Mesothelial cell of epicardium (in vitro differentiated cells): ENCODE measurements at places on chromosomes 12 and 14.

GRCh38 chr12:31599053-31599452 is 8.1 kb upstream of the DENND5B start:
- H3K27me3 ChIP-seq, result no peaks in the 10 kb centered on the region
- H3K36me3 ChIP-seq, result no peaks in the 10 kb centered on the region
- H3K4me3 ChIP-seq, result no peak overlapping the region

DNA sequence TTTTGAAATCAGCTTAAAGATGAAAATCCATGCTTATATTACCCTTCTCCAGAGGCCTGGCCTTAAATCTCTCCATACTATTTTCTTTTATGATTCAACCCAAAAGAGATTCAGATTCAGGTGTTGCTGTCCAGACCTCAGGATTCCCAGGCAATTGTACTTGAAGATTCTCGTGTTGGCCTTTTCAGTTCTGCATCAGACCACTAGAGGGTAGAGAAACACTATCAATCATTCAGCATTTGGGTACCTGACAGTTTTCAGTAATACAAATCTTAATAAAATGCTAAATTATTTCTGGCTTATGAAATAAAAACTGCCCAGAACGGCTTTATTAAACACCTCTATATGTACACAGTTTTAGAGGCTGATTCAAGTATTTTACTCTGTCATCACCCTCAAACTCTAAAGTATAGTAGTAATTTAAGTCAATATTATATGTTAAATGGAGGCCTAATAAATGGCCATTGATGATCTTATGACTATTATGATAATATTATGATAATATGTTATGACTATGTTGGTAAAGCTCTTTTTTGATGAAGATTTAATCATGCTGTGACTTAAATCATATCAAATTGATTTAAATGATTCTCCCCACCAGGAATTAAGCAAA is 301.1 kb downstream of the DUSP6 start:
- no peak for DNase-seq
- peaks cover 3% of the 10 kb centered on the region for H3K4me1 ChIP-seq
- H3K36me3 ChIP-seq, result peaks cover 4% of the 10 kb centered on the region
- no peak overlapping the region for H3K27ac ChIP-seq
- no peak overlapping the region for H3K4me3 ChIP-seq

DNA sequence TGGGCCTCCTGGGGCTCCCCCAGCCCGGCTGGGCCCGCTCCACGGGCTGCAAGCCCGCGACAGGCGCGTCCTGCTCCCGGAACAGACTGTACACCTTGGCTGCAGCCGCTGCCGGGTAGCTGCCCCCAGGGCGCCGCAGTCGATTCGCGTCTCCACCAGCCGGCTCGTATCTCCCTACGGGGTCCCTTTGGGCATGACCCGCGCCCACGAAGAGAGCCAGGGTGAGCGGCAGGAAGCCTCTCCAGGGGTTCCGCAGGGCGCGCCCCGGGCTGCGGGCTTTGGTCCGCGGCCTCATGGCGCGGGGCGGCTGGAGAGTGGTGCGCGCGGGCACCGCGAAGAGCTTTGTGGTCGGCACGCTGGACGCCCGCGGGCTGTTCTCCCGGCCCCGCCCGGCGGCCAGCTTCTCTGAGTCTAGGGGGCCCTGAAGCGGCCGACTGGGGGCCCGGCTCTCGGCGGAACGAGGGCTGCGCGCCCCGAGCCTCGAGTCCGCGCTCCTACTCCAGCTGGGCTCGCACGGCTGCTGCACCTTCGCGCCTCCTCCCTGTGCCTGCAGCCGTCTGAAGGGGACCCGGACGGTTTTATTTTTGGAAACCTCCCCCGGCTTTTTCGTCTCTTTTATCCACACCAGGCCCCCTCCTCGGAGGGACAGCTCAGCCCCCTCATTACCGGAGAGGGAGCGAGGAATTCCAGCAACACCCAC is at the start of gene LTBP2:
TSS of gene LTBP2 (minus strand) at position 588 of the 700 bp plus-strand sequence. CDS start at position 295, 293 bp downstream.
- H3K36me3 ChIP-seq, result no peaks in the 10 kb centered on the region
- peak within 1 kb of the TSS; percentile 65 for H3K4me3 ChIP-seq
- H3K4me1 ChIP-seq, result no peaks in the 10 kb centered on the region
- peaks cover 65% of the 10 kb centered on the region for H3K27me3 ChIP-seq
- no peak within 1 kb of the TSS for H3K27ac ChIP-seq

GRCh38 chr14:79111987-79112501 is 941.9 kb downstream of the NRXN3 start:
- H3K4me1 ChIP-seq, result peaks cover 15% of the 10 kb centered on the region
- no peak for DNase-seq
- peaks cover 1% of the 10 kb centered on the region for H3K27me3 ChIP-seq
- peak overlapping the region; percentile 31 for H3K27ac ChIP-seq
- no peaks in the 10 kb centered on the region for H3K36me3 ChIP-seq

- H3K4me1 ChIP-seq, result peaks cover 62% of the 10 kb centered on the region
- no peak for DNase-seq
- H3K36me3 ChIP-seq, result no peaks in the 10 kb centered on the region
- no peaks in the 10 kb centered on the region for H3K27me3 ChIP-seq
Observed at GRCh38 chr12:65324551-65324950, 46.1 kb downstream of the MSRB3 start.

DNA sequence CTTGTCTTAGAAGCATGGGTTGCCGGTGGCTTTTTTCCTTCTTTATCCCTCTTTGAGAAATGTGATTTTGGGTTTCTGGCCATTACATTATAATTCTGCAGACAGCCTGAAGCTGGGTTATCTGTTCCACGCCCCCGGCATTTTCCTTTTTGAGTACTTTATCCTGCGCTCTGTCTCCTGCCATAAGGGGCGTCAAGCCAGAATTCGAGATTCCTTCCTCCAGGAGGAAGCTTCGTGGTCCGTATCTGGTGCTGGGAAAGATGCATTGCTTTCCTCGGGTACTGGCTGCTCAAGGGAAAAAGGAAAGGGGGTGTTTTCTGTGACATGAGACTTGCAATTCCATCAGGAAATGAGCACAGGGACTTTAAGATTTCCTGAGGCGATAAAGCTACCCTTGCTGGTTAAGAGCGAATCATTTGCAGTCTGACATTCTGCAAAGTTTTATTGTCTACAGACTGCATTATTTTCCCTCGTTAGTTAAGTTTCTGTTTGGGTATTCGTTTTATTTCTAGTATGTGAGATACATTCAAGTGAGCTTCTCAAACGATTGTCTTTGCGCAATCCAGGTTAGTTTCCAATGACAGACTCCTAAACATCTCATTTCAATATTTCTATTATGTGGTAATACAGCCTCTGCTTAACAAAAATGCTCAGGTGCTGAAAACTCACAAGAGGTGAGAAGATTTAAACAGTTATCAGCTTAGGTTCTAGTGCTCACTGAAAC is 694 bp downstream of the AKAP5 start:
- H3K27me3 ChIP-seq, result no peaks in the 10 kb centered on the region
- H3K36me3 ChIP-seq, result peaks cover 5% of the 10 kb centered on the region
- H3K4me3 ChIP-seq, result peak overlapping the region; percentile 77
- H3K27ac ChIP-seq, result peak overlapping the region; percentile 35
- peaks cover 18% of the 10 kb centered on the region for H3K4me1 ChIP-seq

- H3K4me3 ChIP-seq, result no peak overlapping the region
- H3K27ac ChIP-seq, result no peak overlapping the region
- peaks cover 5% of the 10 kb centered on the region for H3K4me1 ChIP-seq
- no peaks in the 10 kb centered on the region for H3K36me3 ChIP-seq
Observed at GRCh38 chr12:122999986-123000420, 19.5 kb downstream of the ARL6IP4 start.

GRCh38 chr12:43281563-43281962 is 270.4 kb downstream of the ADAMTS20 start:
- no peaks in the 10 kb centered on the region for H3K36me3 ChIP-seq
- peaks cover 54% of the 10 kb centered on the region for H3K4me1 ChIP-seq
- no peak overlapping the region for H3K4me3 ChIP-seq
- H3K27me3 ChIP-seq, result no peaks in the 10 kb centered on the region

- peaks cover 12% of the 10 kb centered on the region for H3K4me1 ChIP-seq
- H3K4me3 ChIP-seq, result no peak overlapping the region
Observed at GRCh38 chr12:111249018-111249370, 119.9 kb downstream of the PHETA1 start.

DNA sequence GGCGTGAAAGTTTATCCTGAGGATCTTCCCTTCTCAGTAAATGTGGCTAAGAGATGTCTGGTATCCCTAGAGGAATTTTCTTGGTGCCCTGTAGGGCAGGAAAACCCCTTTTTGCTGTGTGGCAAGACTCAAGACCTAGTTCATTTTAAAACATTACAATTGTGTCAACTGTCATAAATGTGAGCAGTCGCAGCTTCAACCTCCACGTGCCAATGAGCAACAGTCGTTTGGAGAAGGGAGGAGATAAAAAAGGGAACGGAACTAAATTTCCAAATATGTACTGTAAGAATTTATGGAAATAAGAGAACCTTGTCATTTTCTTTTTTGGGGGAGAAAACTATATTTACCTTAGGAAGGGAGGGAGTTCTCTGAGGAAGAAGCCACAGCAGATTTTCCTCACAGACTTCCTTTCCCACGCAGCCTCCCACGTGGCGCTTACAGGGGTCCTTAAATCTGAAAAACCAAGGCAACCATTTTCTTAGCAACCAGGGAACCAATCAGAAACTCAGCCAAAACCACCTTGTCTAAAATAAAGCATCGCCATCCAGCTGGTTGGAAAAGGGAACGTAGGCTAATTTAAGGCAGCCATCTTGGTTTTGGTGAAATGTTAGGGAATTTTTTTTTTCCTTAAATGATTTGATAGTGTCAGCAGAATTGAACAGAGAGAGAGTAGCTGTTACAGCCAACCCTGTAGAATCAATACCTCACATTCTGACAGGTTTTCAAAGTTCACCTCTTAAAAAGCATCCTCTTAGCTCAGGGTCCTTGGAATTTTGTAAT is 99.1 kb downstream of the FIGNL2 start:
- no peaks in the 10 kb centered on the region for H3K36me3 ChIP-seq
- peaks cover 9% of the 10 kb centered on the region for H3K4me1 ChIP-seq
- no peak overlapping the region for H3K27ac ChIP-seq
- H3K27me3 ChIP-seq, result no peaks in the 10 kb centered on the region
- H3K4me3 ChIP-seq, result no peak overlapping the region

- no peaks in the 10 kb centered on the region for H3K27me3 ChIP-seq
- peaks cover 15% of the 10 kb centered on the region for H3K36me3 ChIP-seq
- no peak for DNase-seq
- H3K27ac ChIP-seq, result no peak overlapping the region
- no peak overlapping the region for H3K4me3 ChIP-seq
Observed at GRCh38 chr14:54981698-54982097, 45.2 kb downstream of the WDHD1 start.

DNA sequence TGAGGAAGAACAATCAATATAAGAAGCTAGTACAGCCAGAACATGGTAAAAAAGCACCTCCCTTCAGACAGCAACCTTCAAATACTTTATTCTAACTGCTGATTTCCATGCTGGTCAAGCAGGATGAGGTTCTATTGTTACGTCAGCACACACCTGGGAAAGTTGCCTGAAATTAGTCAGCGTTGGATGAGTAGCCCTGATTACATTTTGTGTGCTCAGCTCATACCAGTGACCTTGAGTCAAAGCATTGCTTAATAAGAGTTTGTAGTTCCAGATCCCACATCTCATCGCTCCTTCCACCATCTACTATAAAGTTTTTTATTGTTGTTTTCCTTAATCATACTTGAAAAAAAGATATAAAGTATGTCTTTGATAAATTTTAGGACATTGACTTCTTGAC is 361.5 kb downstream of the EGLN3 start:
- no peak overlapping the region for H3K27ac ChIP-seq
- H3K4me3 ChIP-seq, result no peak overlapping the region
- H3K27me3 ChIP-seq, result peaks cover 14% of the 10 kb centered on the region
- H3K4me1 ChIP-seq, result peaks cover 4% of the 10 kb centered on the region
- H3K36me3 ChIP-seq, result no peaks in the 10 kb centered on the region
